ENCODE measurements at places on chromosomes 11 and 22.

DNA sequence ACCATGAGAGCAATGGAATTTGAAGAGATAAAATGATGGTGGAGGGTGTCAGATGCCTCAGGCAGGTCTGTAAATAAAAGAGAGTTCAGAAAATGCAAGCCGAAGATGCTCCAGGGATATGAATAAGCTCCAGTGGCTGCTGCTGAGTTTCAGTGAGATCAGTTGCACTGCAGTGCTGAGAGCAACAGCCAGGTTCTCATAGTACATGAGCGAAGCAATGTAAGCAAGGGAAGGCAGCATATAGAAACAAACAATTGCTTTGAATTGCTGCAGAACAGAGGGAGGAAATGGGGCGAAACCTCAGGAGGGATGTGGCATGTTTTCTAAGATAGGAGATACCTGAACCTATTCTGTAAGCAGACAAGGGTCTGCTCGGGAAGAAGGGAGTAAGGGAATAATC is 369.5 kb downstream of the AASDHPPT start:
- DNase-seq, result no peak

GRCh38 chr11:30406978-30407762 is 84.3 kb downstream of the ARL14EP start:
- no peak for DNase-seq

GRCh38 chr11:61599968-61600710 is 19.3 kb upstream of the SYT7 start:
- DNase-seq, result no peak

GRCh38 chr22:45693835-45694234 is 22.2 kb downstream of the ATXN10 start:
- DNase-seq, result no peak

- no peak for DNase-seq
Measured at GRCh38 chr11:19565639-19566038, 147.0 kb upstream of the NAV2 start.

GRCh38 chr11:57339328-57339727 is 1.2 kb downstream of the P2RX3 start:
- no peak for DNase-seq

DNA sequence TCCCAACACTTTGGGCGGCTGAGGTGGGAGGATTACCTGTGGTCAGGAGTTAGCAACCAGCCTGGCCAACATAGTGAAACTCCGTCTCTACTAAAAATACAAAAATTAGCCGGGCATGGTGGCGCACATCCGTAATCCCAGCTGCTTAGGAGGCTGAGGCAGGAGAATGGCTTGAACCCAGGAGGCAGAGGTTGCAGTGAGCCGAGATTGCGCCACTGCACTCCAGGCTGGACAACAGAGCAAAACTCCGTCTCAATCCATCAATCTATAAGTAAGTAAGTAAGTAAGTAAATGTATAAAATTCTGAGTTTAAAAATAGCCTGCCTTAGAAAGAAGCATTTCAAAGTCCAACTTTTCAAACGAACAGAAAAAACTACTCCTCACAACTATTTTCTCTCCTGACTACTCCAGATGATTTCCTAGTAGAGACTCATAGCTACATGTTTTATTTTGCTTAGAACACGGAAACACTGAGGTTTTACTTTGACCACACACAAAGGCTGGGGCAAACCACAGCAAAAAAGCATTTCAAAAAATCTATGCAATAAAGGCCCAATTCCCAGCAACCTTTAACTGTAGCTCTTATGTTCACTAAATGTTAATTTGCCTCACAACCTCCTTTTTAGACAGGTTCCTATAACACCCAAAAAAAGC is 16.3 kb downstream of the SPTY2D1 start:
- no peak for DNase-seq

DNA sequence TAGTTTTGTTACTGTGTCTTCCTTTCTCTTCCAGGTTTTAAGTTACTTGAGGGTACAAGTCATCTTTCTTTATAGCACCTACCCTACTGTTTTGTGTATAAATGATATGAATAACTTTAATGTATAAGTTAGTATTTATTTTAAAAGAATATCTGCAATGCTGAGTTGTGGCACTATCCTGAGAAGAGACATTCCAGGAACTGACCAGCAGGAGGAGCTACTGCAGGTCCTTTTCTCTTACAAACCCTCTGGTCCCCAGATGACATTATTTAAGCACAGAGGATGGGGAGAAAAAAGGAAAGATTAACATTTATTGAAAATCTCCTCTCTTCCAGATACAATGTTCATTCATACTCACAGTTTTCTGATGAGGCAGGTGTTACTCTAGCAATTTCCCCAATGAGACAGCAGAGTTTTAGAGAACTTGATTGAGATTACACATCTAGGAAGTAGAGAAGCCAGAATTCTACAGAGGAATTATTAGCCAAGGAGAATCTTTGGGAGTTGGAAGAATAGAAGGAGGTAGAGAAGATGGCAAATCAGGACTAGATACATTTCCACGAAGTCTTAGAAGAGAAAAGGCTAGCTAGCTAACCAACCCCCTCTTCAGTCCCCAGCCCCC is 541.2 kb upstream of the API5 start:
- no peak for DNase-seq

DNA sequence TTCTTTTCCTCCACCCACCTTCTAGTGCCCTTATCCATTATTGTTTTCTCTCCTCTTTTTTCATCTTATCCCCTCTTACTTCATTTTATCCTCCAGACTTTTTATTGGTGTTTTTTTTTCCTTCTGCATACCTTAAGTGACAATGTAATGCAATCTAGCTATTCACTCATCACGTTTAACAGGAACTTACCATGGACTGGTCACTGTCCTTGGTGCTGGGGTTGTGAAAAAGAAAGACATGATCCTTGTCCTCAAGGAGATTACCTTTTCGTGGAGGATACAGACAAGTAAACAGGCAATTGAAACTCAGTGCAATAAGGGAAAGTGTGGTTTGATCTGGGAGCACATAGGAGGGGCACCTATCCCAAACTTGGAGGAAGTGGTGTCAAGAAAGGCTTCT is 20.7 kb downstream of the SYT9 start:
- DNase-seq, result no peak

All from T-cell (primary cell).